ENCODE measurements at places on chromosomes 16 and 17.

DNA sequence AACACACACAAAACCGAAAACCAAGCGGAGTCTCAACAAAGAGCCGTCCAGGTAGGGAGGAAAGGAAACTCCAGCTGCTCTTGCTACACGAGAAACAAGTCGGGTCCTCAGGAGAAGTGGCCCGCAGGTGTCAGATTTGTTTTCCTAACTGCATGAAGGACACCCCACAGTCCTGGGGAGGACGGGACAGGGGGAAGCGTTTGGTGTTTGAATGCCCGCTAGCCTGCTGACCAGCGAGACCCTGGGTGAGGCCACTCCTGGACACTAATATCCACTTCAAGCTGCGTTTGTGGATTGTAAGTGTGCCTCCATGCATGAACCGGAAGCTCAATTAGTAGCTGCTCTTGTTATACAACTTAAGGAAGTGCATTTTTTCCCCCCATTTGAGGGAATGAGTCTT lies 299.5 kb downstream of the MAF start:
- DNase-seq: no peak

GRCh38 chr17:63999680-64000531 lies 1.8 kb downstream of the PRR29 start:
- no peak for DNase-seq

- no peak for DNase-seq
Measured at GRCh38 chr16:81408409-81408950, 36.1 kb upstream of the CMIP start.

DNA sequence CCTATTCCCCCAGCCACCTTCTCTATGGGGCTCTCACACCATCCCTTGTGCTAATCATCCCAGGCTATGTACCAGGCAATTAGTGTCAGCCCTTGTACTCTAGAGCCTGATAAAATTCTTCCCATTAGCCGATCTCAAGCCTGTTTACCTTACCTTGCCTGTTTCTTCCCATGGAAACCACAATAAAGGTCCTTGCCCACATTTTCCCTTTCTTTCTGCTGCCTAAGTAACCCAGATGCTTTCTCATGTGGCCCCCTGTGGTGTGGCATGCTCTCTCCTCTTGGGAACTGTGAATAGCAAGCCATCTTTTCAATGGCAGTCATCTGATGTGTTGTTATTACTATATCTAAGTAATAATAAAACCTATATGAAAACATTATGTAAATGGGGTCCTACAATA lies 265.8 kb upstream of the ELAC2 start:
- DNase-seq: no peak

DNA sequence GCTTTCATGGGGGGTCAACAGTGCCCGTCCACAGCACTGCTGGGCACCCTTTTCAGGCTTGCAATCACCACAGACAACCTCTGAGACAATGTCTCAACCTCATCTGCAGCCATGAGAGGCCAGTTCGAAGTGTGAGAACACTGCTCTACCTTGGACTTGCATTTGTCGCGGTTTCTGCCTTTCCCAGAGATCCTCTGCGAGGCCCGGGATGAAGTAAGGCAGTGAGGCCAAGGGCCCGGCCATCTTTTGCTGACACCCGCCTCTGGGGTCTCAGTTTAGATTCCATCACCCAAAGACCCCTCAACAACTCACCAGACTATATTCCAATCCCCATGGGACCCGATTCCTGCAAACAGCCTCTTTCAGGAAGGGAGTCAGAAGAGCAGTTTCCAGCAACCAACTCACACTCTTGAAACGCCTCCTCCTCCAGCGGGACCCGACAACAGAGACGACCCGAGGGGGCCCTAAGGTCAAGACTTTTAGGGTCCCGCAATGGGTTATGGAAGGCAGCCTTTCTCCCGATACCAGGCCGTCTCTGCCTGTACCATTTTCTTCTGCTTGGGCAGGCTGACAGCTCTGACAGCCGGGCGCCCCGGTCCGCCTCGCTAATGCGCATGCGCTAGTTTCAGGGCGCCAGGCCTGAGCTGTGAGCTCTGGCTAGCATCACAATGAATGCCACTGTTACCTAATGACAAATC lies 576.0 kb downstream of the KCNJ18 start:
- no peak for DNase-seq

- no peak for DNase-seq
Measured at GRCh38 chr17:31803494-31804213, 55.4 kb downstream of the COPRS start.

GRCh38 chr16:68665501-68665900 lies 20.4 kb downstream of the CDH3 start:
- DNase-seq: no peak

DNA sequence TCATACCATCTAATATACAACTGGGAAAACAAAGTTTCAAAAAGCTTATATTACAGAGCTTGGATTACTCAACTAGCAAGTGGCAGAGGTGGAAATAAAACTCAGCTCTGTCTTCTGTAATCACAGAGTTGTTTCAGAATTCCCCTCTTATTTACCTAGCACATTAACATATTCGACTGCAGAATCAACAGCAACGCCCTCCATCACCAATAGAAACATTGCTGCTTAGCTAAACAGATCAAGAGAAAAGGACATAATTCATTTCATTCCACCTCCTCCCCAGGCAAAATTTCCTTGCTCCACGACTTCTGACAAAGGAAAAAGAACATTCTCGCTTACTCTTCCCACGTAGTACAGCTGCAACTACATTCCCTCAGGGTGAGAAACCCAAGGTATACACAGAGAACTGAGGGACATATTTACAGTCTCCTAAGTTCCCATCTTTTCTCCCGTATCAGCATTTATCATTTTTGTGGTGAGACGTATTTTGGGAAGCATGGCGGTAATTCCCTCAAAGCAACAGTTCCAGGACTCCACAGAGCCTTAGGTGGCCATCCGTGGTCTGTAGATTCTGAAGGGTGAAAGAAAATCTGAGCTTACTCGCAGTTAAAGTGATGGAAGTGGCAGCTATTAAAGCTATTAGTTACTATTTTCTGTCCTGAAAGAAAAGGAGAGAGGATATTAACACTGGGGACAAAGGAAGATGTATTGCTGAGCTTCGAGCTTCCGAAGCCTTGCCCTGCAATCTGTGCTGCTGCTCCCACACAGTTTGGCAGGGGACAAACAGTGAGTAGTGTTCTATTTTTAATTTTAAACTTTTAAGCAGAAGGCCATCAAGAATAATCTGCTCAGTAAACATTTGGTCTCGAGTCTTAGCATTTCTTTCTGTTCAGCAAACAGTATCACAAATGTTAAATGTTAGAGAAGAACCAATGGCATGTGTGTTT lies 1296.2 kb downstream of the CDH8 start:
- DNase-seq: no peak

DNA sequence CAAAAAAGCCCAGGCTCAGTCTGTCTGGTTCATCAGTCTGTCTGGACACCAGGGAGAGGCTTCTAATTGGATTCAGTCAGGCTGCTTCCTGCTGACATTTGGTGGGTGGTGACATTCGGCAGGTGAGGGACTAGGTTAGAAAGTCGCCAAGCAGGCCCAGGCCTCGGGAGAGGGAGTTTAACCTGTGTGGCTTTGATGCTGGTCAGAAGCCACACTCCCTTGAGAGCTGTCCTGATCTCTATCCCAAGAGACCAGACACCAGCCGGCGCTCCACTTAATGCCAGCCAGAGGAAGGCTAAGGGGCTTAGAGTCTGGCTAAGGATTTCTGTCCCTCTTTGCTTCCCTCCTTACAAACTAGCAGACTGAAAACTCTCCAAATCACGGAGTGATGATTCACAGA lies 135.0 kb downstream of the GSG1L start:
- DNase-seq: no peak

DNA sequence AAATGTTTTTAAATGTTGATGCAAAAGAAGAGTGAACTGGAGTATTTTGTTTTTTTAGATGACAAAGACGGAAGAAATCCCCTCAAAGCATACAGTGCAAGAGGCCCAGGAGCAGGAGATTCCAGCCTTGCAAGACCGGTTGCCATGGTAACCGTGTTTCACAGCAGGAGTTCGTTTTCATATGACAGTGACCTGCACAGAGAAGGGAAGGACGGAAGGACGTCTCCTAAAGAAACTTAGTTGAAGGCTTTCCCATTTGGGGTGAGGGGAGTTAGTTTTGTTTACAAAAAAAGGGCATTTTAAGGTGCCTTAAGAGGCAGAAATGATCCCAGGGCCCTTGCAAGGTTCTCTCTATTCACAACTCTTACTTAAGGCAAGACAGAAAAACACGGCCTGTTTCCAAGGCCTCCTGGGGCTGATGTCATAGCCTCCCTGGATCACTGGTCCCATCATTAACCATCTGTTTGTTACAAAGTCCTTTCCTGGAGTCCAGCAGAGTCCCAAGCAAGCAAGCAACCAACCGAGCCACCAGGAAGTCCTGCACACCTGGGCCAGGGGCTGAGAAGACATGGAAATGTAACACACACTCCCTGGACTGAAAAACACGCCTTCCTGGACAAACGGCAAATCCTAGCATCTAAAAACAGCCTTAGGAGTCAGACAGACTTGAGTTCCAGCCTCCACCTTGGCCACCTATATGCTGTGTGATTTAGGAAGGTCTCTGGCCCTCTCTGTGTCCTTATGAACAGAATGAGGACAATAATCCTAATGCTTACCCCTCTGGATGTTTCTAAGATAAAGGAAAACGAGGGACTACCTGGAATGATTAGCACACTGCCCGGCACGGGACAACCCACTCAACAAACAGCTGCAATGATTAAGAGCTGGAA lies 30.3 kb upstream of the RPH3AL start:
- peak; percentile 67 for DNase-seq

DNA sequence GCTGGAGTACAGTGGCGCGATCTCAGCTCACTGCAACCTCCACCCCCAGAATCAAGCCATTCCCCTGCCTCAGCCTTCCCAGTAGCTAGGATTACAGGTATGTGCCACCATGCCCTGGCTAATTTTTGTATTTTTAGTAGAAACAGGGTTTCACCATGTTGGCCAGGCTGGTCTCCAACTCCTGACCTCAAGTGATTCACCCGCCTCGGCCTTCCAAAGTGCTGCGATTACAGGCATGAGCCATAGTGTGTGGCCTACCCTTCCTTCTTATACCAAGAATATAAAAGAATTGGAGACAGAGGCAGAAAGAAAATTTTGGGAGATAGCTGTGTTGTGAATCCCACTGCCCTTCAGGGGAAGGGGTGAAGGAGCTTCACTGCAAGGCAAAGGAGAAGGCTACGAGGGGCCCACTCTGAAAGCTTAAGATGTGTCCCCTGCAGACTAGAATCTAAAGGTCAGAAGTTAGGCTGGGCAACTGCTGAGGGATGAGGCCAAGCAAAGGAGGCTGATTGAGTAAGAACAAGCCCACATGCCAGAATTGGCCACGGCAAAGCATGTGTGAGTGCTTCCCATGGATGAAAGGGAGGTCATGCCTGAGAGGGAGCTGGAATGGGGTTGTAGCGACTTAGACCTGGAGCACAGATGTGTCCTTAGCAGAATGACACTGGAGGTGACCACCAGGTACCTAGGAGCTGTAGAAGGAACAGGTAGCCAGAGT lies 8.4 kb upstream of the CRYBA1 start:
- DNase-seq: peak; percentile 36

DNA sequence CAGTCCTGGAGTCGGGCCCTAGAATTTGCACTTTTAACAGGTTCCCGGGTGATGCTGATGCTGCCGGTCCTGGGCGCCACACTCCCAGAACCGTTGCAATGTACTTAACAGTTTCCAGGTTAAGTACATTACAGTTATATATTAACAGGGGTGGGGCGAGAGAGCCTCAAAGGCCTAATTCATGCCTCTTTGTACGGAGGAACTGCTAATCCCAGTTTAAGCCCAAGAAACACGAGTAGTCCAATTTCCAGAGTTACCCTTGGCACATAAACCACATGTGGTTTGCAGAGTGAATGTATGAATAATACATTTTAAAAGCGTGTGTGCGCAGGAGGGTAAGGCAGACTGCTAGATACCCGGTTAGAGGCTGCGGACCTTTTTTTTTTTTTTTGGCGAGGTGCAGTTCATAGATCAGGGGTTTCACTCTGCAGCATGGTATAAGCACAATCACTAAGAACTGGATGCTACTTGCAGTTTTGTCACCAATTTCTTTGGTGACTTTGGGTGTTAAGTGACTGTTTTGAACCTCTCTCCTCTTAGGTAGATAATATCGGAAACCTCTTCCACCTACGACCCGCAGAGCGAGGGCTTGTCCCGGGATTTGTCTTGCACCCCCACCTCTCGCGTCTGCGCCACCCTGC lies 713 bp downstream of the COX11 start:
- peak; percentile 24 for DNase-seq

DNA sequence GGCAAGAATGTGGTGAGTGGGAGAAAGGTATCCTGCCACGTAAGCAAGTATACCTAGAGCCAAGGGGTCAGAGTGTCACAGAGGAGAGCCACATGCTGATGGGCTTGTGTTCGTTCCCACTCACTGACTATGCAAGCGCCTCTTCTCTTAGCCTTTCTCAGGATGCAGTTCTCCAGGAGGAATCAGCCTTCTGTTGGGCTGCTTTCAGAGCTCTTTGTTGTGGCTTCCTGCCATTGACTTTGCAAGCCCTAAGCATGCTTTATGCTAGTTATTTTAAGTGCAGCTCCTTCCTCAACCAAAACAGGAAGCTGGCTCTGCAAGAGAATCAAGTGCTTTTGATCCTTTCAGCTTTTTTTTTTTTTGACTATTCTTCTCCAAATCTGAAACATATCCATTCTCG lies 66.6 kb downstream of the SIAH1 start:
- no peak for DNase-seq

DNA sequence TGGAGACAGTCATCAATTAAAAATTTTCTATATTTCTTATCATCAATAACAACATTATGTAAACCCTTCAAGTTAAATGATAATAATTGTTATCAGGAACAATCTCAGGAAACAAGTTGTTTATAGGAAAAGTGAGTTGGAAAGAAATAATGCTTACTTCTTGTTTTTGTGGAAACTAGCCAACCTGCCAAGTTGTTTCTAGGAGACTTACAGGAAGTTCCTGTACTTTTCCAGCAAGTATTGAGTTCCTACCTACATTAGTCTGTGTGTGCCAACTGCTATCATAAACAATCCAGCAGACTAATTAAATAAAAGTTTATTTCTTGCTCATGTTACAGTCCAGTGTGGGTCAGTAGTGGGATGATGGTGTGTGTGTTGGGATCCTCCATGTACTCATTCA lies 1.6 kb upstream of the CCL14 start:
- no peak for DNase-seq

DNA sequence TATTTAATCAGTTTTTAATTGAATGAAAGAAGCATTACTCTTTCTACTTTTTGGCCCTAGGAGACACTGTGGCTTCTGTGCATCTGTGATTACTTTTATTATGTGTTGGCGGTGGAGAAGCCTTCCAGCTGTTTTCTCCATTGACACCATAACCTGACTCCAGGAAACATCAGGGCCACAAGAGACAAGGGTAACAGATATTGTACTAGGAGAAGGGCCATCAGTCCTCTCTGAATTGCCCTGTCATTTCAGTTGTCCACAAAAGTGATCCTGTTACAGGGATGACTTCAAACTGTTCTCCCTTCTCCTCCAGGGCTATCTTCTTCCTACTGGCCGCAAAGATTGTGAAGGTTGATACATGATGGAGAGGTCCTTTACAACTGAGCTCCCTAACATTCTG lies 14.6 kb downstream of the KRT39 start:
- DNase-seq: no peak

- DNase-seq: no peak
Measured at GRCh38 chr16:69823831-69824563, 61.9 kb downstream of the WWP2 start.

- DNase-seq: peak; percentile 48
Measured at GRCh38 chr17:46154151-46154816, 38.9 kb downstream of the KANSL1 start.

GRCh38 chr17:45429339-45430005 lies 3.2 kb downstream of the ARHGAP27 start:
- no peak for DNase-seq

- no peak for DNase-seq
Measured at GRCh38 chr16:76913046-76913445, 277.9 kb upstream of the MON1B start.

GRCh38 chr17:36144981-36145729 lies 31.3 kb downstream of the TBC1D3B start:
- no peak for DNase-seq
